Neural crest cell (in vitro differentiated cells): ENCODE measurements at places on chromosomes 3 and 15.
A peak's percentile ranks its signal among the peaks of the same experiment; 100 is the strongest.

DNA sequence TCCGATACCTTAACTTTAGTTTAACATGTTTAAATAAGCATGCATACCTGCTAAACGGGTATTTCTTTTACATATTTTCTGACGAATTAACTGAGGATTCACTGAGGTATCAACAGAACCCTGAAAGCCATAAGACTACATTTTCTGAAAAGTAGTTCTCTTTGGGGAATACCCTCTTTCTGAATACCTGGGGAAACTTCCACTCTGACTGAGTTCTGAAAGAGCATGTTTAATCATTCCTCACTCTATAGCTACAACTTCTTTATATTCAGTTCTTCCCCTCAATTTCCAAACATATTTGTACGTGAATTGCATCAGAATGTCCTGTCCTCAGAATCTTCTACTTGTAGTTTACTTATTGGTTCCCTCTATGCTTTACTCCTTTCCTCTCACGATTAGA lies 403.0 kb downstream of the ROBO1 start:
- no peak for DNase-seq

GRCh38 chr3:72993391-72993790 lies 3.2 kb upstream of the PPP4R2 start:
- DNase-seq = no peak

- no peak for DNase-seq
These were observed 519.7 kb upstream of the RGMA start for GRCh38 chr15:93608643-93609148.

- no peak for DNase-seq
These were observed 259.4 kb upstream of the NSMCE3 start for GRCh38 chr15:29529043-29529442.

DNA sequence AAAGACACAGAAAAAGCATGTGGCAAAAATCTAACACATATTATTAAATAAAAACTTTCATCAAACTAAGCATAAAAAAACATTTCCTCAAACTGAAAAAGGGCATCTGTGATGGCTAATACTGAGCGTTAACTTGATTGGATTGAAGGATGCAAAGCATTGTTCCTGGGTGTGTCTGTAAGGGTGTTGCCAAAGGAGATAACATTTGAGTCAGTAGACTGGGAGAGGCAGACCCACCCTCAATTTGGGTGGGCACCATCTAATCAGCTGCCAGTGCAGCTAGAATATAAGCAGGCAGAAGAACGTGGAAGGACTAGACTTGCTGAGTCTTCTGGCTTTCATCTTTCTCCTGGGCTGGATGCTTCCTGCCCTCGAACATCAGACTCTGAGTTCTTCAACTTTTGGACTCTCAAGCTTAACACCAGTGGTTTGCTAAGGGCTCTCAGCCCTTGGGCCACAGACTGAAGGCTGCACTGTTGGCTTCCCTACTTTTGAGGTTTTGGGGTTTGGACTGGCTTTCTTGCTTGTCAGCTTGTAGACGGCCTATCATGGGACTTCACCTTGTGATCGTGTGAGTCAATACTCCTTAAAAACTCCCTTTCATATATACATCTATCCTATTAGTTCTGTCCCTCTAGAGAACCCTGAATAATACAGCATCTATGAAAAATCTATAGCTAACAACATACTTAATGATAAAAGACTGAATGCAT lies 45.4 kb downstream of the DAZL start:
- DNase-seq = no peak

GRCh38 chr3:161296814-161297213 lies 74.5 kb downstream of the SPTSSB start:
- no peak for DNase-seq

DNA sequence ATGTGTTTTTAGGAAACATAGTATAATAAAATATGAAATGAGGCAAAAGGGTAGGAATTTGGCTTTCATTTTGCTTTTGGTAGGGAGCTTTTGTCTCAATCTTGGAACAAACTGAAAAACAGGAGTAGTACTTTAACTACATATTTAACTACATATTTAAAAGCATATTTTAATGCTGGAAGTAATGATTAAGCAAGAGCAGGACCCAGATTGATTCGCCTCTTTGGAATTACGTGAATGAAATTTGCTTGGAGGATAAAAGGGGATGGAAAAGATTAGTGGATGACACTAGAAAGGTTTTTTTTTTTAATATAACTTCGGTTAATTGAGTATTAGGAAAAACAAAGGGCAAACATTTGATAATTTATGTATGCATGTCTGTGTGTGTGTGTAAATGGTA lies 11.2 kb upstream of the TMEM212 start:
- DNase-seq = no peak

GRCh38 chr15:88605189-88606069 lies 15.7 kb upstream of the AEN start:
- DNase-seq = peak; percentile 44

GRCh38 chr3:194091141-194091540 lies 44.8 kb upstream of the HES1 start:
- DNase-seq = no peak

GRCh38 chr3:196650740-196651311 lies 11.3 kb downstream of the NRROS start:
- no peak for DNase-seq

DNA sequence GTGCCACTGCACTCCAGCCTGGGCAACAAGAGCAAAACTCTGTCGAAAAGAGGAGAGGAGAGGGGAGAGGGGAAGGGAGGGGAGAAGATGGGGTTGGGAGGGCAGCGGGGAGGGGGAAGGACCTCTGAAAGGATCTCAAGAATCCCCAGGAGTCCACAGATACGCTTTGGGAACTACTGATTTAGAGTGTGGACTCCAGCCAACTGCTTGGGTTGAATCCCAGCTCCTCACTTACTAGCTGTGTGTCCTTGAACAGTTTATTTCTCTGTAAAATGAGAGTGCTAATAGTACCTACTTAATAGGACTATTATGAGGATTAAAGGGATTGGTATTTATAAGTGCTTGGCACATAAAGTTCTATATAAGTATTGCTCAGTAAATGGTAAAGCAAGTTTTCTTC lies 45.0 kb upstream of the FAH start:
- DNase-seq = no peak

GRCh38 chr3:11059090-11059798 lies 66.7 kb downstream of the SLC6A1 start:
- DNase-seq = peak; percentile 62

DNA sequence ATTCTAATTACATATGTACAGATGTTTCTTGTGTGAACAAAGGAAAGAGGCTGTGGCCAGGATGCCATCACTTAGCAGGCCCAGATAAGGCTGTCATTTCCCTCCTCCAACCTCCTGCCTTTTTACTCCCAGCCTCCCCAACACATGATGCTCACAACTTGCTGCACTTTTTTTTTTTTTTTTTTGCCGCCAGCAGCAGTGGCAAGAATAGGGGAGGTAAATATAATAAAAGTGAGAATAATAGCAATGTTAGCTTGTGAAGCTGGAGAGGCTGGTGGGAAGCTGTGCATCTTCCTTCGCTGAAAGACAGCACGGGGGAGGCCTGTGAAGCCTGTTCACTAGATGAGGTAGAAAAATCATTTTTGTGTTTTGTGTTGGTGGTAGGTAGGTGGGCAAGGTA lies 42.5 kb upstream of the MYO5C start:
- DNase-seq = no peak

DNA sequence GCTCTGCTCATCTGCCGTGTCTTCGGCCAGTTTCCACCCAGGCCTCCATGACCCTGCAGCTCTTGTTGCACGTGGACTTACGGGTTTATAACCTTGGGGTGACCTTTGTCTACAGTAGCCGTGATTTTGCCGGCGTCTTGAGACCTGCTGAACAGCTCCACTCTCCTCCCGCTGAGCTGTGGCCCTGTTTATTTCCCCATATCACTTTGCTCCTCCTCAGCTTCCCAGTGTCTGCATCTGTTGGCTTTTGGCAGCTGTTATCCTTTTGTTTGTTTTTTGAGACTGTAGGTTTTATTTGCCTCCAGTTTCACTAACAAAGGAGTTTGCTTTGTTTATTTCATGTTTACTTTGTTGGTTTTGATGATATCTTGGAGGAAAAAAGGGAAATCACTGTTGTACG lies 29.3 kb upstream of the SLC28A1 start:
- DNase-seq = no peak

GRCh38 chr3:50913260-50913659 lies 238.5 kb downstream of the DOCK3 start:
- DNase-seq = no peak

- DNase-seq = no peak
These were observed 6.2 kb downstream of the STIMATE start for GRCh38 chr3:52891164-52891563.

DNA sequence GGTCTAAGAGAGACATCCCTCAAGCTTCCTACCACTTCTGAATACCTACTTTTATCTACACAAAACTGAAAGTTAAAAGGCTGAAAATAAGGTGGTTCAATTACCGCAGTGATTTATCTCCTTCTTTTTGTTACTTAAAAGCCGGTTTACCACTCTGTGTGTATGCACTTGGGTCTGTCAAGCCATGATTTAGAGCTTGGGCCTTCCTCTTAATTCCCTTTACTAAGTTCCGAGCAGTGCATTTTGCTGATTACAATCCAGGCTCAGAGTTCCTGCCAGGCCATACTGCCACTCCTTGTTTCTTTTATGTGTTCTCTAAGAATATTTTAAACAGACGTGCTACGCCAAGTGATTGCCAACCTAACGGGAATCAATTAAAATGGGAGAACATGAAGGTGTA lies 16.5 kb downstream of the KCTD6 start:
- no peak for DNase-seq

GRCh38 chr3:197408177-197408957 lies 110.0 kb upstream of the DLG1 start:
- no peak for DNase-seq

GRCh38 chr3:194985031-194985578 lies 285.9 kb downstream of the XXYLT1 start:
- DNase-seq = peak; percentile 22

GRCh38 chr3:132753946-132754345 lies 31.7 kb upstream of the NPHP3 start:
- no peak for DNase-seq

- no peak for DNase-seq
These were observed 60.6 kb upstream of the ARNT2 start for GRCh38 chr15:80343554-80343992.

- DNase-seq = peak; percentile 23
These were observed 610 bp downstream of the ARID3B start for GRCh38 chr15:74541494-74542165.

GRCh38 chr3:98786364-98787006 lies 23.3 kb downstream of the ST3GAL6 start:
- no peak for DNase-seq

DNA sequence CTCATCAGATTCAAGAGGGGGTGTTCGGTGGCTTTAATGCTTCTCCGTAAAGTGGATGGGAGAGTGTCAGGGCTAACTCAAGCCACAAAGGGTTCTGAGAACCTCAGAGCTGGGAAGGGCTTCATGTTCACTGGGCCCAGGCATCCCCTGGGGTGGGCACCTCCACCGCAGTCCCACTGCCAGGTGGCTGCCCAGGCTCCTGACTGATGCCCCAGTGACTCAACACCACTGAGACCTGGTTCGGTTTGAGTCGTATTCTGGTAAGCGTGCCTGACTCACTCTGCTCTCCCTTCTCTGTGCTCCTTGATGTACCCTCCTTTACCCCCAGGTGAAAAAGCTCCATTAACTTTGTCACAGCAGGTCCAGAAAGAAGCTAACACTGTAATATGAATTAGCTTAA lies 304.6 kb downstream of the RPLP1 start:
- no peak for DNase-seq

DNA sequence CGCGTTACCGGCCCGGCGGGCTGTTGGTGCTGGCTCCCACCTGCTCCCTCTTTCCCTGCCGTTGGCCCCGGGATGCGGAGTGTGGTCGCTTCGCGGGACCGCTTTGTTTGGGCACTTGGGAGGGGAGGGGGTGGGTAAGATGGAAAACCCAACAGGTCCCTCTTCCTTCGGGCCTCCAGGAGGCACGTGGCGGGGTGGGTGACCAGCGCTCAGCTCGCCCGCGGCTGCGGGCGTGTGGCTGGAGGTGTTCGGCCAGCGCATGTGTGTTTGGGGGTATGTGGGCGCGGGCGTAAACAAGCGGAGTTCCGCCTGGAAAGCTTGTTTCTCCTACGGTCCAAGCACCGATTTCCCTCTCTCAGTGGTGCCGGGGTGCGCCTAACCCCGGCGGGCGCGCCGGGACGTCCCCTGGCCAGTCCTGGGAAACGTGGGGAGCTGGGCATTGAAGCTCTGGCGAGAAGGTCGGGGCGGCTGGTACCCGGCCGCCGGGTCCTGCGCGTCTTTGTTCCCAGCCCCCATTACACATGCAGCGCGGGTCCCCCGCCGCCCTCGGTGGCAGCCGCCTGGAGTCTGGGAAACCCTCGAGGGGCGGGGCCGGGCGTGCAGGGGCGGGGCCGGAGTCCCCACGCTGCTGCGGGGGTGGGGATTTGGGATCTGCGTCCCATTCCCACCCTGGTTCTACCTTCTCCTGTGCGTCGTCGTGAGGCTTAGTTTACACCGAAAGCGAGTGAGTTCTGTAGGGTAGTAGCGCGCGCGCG lies 1.4 kb downstream of the ACVR2B start:
- peak; percentile 69 for DNase-seq

DNA sequence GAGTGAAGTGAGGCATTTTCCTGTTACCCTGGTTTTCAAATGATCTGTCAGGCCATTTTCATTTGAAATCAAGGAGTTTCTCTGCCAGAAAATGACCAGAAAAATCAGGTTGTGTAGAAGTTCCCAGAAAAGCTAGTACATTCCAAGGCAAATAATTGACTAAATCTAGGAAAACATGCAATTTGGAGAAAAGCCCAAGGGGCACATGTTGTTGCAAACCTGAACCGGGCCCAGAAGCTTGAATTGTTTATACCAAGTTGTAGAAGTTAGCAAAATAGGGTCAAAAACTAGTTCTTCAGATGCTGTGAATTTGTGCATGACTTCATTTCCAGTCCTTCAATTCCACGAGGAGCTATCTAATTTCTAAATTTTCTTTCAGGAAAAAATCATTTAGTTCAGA lies 31.0 kb downstream of the TRIM42 start:
- DNase-seq = no peak

DNA sequence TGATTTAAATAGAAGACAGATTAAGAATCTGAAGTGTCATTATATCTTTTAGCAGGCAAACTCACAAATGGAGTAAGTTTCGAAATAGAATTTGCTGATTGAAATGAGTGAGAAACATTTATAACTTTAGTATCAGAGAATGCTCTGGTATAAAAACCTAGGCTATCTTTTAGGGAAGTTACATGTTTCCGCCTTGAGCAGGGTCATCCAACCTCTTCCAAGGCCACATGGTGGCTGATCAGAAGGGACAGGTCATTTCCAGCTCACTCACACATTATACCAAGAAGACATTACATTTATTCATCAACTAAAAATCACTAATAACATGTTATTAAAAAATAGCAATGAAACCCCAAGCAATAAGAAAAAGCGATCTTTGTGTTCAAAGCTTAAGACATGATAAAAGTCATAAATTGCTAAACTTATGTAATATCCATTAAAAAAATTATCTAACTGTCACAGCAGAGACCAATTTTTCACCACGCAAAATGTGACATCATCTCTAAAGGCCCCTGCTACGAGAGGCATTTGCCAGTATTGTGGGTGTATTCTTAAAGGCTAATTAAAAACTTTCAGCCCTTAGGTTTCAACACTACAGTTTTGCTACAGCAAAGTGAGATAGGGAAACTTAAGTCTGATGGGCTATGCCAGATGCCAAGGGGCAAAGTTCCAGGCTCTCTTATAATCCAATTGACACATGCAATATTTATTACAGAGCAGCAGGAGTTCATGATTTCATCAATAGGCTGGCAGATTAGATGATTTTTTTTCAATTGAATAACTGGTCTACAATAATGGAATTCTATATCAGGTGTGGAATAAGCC lies 240.4 kb upstream of the TBL1XR1 start:
- no peak for DNase-seq
